ENCODE measurements at places on chromosomes 7 and 10. TPM values are rescaled to one million over a fixed set of nuclear protein-coding genes. Genes with fewer than 3 reads are reported as not detected.

The TEX47 gene
- not detected for total RNA-seq

The ECHDC3 gene
- total RNA-seq, result 0.58 TPM

The PRPF18 gene
- 31.9 TPM for total RNA-seq

The COMTD1 gene
- total RNA-seq, result 119 TPM

The LDB3 gene
- total RNA-seq, result 0.29 TPM

The PITX3 gene
- not detected for total RNA-seq

The KAZALD1 gene
- 35.5 TPM for total RNA-seq
